Type B pancreatic cell (in vitro differentiated cells): ENCODE measurements at places on chromosomes 13 and 19.

DNA sequence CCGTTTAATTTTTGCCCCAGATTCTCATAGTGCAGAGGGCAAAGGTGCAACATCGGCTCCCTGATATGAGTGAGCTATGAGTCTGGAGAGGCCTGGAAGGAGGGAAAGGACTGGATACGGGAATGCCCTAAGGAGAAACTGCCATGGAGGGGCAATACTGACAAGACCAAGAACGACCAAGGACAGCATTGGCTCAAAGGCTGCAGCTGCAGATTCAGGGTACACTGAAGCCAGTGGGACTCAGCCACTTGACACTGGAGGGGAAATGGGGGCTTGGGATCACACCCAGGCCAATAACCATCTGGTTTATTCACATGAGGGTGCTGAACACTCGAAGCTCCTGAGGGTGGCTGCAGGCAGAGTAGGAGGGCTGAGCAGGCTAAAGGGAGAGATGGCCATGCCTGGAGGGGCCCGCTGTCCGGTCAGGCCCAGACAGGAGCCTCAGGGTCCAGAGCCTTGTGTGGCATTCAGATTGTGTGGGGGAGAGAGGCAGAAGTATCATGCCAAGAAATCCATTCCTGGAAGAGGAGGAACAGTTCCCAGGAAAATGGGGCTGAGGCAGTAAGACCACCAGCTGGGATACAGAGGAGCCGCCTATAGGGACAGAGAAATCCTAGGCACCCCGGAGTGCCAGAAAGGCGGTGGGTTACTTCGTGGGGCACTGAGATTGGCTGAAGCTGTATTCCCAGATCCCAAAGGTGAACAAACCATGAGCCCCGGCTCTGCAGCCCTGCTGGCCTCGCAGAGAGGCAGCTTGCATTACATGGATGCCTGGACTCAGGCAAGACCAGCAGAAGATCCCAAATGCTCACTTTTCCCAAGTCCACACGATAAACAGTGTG, 20.7 kb downstream of the COL4A1 start:
- no peak overlapping the region for H3K27ac ChIP-seq
- H3K4me1 ChIP-seq: no peaks in the 10 kb centered on the region
- H3K36me3 ChIP-seq: peaks cover 3% of the 10 kb centered on the region
- H3K4me3 ChIP-seq: no peak overlapping the region
- H3K27me3 ChIP-seq: no peaks in the 10 kb centered on the region

GRCh38 chr13:42048684-42049453, 421 bp downstream of the DGKH start:
- DNase-seq: peak; percentile 79
- H3K27ac ChIP-seq: peak overlapping the region; percentile 68
- H3K27me3 ChIP-seq: peaks cover 38% of the 10 kb centered on the region

GRCh38 chr19:56995303-56995702, 124.5 kb upstream of the USP29 start:
- DNase-seq: no peak
- no peak overlapping the region for H3K27ac ChIP-seq
- no peak overlapping the region for H3K4me3 ChIP-seq
- no peaks in the 10 kb centered on the region for H3K27me3 ChIP-seq
- H3K4me1 ChIP-seq: no peaks in the 10 kb centered on the region

GRCh38 chr13:97263160-97263559, 41.0 kb downstream of the MBNL2 start:
- peaks cover 52% of the 10 kb centered on the region for H3K4me1 ChIP-seq
- no peaks in the 10 kb centered on the region for H3K27me3 ChIP-seq
- peaks cover 25% of the 10 kb centered on the region for H3K36me3 ChIP-seq

DNA sequence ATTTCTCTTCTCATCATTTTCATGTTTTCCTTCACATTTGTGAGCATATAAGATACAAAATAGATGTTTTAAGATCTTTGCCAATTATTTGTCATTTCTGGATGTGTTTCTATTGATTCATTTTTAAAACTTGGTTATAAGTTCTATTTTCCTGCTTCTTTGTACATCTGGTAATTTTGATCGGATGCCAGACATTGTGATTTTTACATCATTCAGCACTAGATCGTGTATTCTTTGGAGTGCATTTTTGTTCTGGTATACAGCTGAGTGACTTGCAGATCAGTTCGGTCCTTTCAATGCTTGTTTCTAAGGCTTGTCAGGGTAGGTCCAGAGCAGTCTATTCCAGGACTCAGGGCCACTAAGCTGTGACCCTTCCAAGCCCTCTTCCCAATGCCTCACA, 198.2 kb downstream of the KLF12 start:
- no peak overlapping the region for H3K27ac ChIP-seq
- H3K4me1 ChIP-seq: peaks cover 22% of the 10 kb centered on the region
- no peak for DNase-seq
- no peak overlapping the region for H3K4me3 ChIP-seq

DNA sequence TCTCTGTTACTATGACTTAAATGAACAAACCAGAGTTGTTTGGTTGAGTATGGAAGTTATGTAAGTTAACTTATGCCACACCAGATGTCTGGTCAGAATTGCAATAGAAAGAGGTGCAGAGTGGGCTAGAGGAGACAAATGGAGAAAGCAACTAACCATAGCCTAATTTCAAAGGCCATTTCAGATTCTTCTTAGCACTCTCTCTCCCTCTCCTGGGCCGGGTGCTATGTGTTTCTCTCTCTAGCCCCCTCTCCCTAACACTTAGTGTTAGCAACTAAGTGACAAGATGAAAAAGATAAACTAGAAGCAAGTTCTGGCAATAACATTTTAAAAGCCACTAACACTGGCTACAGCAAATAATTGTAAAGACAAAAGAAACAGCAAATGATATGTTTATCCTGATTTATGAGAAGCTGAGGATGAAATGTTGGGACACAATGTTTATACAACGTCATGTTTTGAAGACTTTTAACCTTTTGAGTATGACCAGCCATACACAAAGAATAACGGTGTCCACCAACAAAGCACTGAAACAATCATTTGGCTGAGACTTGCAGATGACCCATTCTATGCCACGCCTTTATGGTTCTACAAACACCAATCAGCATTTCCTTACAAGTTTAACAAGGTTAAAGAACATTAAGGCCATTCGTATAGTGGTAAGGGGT, 18.6 kb downstream of the SERPINE3 start:
- H3K27me3 ChIP-seq: no peaks in the 10 kb centered on the region
- H3K4me3 ChIP-seq: no peak overlapping the region
- H3K4me1 ChIP-seq: peaks cover 3% of the 10 kb centered on the region

DNA sequence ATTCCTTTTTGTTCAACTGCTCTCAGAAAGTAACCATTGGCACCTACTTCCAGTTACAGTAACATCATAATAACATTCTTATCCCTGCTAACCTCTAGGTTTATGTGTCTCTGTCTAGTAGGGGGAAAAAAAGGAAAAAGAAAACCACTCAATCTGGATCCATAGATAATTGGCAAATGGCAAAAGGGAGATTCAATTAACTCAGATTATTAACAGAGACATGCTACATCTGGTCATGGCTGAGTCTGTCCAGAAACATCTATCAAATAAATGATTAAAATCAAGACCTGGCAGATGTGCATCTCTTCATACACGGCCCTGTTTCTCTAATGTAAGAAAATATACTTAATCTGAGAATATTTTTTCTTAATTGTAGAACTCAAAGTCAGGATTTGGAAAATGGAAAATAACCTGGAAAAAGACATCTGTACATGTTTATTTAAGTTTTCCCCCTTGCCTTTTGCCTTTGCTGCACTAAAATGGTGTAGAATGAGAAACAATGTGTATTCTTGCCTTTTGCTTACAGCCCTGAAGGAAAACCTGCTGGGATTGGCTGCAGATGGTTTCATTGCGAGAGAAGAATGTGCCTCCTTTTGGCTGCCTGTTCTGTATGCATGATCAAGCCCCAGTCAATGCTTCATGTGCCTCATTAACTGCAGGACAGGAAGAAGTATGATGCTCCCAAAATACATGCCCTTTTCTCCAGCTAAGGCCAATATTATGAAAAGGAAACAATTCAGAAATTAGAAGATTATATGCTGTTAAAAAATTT, 921.6 kb upstream of the PCDH20 start:
- no peaks in the 10 kb centered on the region for H3K27me3 ChIP-seq
- H3K36me3 ChIP-seq: no peaks in the 10 kb centered on the region
- H3K4me3 ChIP-seq: no peak overlapping the region
- H3K4me1 ChIP-seq: peaks cover 8% of the 10 kb centered on the region
- no peak for DNase-seq

DNA sequence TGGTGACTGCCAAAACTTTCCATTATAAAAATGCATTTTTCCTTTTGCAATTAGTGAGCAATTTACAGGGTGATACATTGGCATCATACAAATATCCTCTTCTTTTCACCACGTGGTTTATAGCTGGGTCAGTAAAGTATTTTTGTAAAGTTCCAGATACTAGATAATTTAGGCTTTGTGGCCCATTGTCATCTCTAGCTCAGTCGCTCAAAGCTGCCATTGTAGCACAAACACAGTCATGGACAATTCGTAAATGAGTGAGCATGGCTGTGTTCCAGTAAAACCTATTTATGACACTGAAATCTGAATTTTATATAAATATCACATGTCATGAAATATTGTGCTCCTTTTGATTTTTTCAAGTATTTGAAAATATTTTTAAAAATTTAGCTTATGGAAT, 162.9 kb downstream of the USP12 start:
- H3K4me3 ChIP-seq: no peak overlapping the region
- H3K36me3 ChIP-seq: no peaks in the 10 kb centered on the region
- H3K27ac ChIP-seq: no peak overlapping the region
- H3K27me3 ChIP-seq: peaks cover 49% of the 10 kb centered on the region

GRCh38 chr19:20416661-20417060, 148.9 kb downstream of the ZNF737 start:
- H3K27ac ChIP-seq: no peak overlapping the region
- no peaks in the 10 kb centered on the region for H3K27me3 ChIP-seq

GRCh38 chr19:55042344-55042678, 4.2 kb upstream of the GP6 start:
- no peak for DNase-seq
- no peak overlapping the region for H3K27ac ChIP-seq
- no peaks in the 10 kb centered on the region for H3K27me3 ChIP-seq
- H3K36me3 ChIP-seq: peaks cover 4% of the 10 kb centered on the region
- H3K4me1 ChIP-seq: no peaks in the 10 kb centered on the region

- no peaks in the 10 kb centered on the region for H3K4me1 ChIP-seq
- no peak overlapping the region for H3K27ac ChIP-seq
- H3K4me3 ChIP-seq: no peak overlapping the region
- no peaks in the 10 kb centered on the region for H3K36me3 ChIP-seq
These were observed 73.0 kb downstream of the NALCN start for GRCh38 chr13:101343128-101343787.

GRCh38 chr19:31553112-31553845, 204.0 kb upstream of the TSHZ3 start:
- DNase-seq: no peak
- no peaks in the 10 kb centered on the region for H3K4me1 ChIP-seq

GRCh38 chr13:76713280-76713679, 172.9 kb downstream of the KCTD12 start:
- no peak overlapping the region for H3K4me3 ChIP-seq
- no peaks in the 10 kb centered on the region for H3K27me3 ChIP-seq
- no peak for DNase-seq
- H3K27ac ChIP-seq: no peak overlapping the region

DNA sequence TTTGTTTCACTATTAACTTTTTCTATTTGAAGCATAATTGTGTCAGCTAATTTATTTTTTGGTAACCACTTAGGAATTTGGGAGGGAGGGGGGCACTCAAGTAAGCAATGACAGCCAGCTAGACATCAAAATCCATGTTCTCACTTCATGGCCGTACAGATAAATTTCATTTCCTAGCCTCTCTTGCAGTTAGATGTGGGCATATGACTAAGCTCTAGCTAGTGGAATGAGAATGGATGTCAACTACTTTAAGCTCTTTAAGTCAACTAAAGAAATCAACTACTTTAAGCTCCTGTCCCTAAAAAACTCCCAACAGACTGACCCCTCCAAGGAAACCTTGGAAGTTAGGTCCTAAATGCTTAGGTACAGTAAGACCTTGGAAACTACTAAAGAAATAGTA, 92.0 kb downstream of the KCNRG start:
- no peak overlapping the region for H3K4me3 ChIP-seq
- H3K36me3 ChIP-seq: peaks cover 12% of the 10 kb centered on the region
- no peak for DNase-seq
- H3K27ac ChIP-seq: no peak overlapping the region
- H3K27me3 ChIP-seq: no peaks in the 10 kb centered on the region

DNA sequence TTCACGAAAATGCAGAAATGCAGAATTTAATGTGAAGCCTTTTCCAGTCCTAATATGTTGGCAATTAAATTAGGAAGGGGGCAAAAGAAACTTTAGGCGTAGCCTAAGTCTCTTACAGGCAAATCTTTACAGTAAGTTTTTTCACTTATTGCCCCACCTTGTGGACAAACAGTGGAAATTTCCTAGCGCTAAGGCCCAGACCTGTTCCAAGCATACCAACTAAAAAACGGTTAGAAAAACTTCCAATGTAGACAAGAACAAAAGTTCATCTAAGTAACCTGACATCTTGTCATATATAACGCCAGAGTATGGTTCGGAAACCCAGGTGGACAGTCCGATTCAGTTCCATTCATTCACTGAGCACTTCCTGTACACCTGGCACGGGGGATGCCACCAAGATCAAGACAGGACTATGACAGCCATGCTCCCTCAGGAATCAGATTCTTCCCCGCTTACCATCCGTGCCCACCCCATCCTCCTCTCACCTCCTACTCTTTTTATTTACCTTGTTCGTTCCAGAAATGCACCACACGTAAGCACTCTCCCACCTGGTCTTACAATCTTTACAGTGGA, 4.9 kb downstream of the ZAR1L start:
- H3K27ac ChIP-seq: no peak overlapping the region
- peaks cover 9% of the 10 kb centered on the region for H3K4me1 ChIP-seq
- no peaks in the 10 kb centered on the region for H3K36me3 ChIP-seq
- H3K4me3 ChIP-seq: no peak overlapping the region
- H3K27me3 ChIP-seq: no peaks in the 10 kb centered on the region
- no peak for DNase-seq

- H3K4me1 ChIP-seq: peaks cover 7% of the 10 kb centered on the region
- no peak overlapping the region for H3K27ac ChIP-seq
- no peak overlapping the region for H3K4me3 ChIP-seq
- H3K36me3 ChIP-seq: no peaks in the 10 kb centered on the region
These were observed 443 bp downstream of the TBXA2R start for GRCh38 chr19:3606174-3606689.

- no peak overlapping the region for H3K4me3 ChIP-seq
- H3K4me1 ChIP-seq: no peaks in the 10 kb centered on the region
- no peaks in the 10 kb centered on the region for H3K36me3 ChIP-seq
- no peak for DNase-seq
- no peaks in the 10 kb centered on the region for H3K27me3 ChIP-seq
These were observed 244.4 kb upstream of the SLITRK5 start for GRCh38 chr13:87426742-87427141.
